ENCODE measurements at places on chromosomes 1 and 21.

DNA sequence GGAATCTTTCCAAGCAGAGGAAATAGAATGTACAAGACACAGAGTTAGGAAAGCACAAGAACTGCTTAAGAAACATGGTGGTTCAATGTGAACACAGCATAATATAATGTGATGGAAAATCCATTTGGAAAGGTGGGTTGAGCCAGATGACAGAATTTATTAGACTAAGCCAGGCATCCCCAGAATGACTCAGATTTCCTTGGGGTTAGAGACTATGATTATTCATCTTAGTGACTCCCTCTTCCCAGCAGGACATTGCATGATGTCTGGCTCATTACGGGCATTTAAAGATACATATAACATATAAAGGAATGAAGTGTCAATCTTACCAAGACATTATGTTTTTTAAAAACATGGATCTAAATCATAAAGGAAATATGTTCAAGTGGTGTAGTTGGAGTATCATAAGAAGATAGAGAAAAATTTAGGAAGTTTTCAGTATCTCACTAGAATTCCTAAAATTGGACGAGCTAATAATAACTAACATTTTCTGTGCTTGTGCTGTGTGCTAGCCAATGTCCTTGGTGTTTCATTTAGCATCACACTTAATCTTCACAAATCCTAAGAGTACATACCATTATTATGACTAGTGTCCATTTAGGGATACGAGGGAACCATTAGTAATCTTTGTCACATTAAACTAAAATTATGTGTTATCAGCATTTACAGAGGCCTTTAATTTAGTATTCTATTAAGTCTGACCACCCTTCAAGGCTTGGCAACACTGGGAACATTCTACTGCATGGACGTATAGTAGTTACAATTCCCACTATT lies 41.0 kb upstream of the ST6GALNAC5 start:
- DNase-seq, result no peak

- DNase-seq, result no peak
These were observed 2.3 kb upstream of the FAM177B start for GRCh38 chr1:222734740-222735139.

- no peak for DNase-seq
These were observed 16.1 kb downstream of the ZBTB18 start for GRCh38 chr1:244066954-244067716.

DNA sequence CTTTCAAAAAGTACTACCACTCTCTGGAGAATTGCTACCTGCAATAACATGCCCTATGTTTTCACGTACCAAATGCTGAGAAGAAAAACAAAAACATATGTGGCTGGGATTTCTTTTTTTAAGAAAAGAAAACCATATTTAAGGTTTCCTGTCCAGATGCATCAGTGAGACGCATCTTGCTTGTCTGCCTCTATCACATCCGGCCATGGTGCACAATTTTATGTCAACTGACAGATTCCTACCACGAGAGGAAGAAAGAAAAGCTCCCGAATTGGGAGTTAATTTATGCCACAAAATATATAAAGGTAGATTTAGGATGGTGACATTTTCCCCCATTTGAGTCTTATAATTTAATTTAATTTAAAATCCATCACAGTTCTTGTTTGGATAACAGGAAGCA lies 62.3 kb upstream of the COL24A1 start:
- no peak for DNase-seq

DNA sequence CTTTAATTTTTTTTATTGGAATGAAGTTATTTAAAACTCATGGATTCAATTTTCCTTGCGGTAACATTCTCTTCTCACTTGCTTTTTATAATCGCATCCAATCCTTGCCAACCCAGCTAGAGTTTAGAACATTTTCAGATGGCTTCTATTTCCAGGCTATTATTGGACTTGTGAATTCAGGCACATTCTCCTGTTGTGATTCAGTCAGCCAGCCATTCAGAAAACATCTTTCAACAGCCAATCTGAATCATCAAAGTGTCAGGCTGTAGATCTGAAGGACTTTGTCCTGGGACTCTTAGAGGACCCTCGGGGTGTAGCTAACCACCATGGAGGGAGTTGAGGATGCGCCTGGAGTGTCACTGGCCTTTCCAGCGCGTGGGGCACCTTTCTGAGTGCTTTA lies 92.4 kb downstream of the PRDM2 start:
- DNase-seq, result no peak

- no peak for DNase-seq
These were observed 23.0 kb downstream of the ARHGEF16 start for GRCh38 chr1:3477241-3477995.

- no peak for DNase-seq
These were observed 91.0 kb upstream of the MAP1LC3C start for GRCh38 chr1:242089911-242090310.

Measured in right kidney (tissue), 9 donors.